Activated CD4-positive, alpha-beta T cell treated with anti-CD3 and anti-CD28 coated beads, Interleukin-2, amount 50 U/mL, for 48 hours (primary cell): ENCODE measurements at places on chromosomes 1 and 21.

DNA sequence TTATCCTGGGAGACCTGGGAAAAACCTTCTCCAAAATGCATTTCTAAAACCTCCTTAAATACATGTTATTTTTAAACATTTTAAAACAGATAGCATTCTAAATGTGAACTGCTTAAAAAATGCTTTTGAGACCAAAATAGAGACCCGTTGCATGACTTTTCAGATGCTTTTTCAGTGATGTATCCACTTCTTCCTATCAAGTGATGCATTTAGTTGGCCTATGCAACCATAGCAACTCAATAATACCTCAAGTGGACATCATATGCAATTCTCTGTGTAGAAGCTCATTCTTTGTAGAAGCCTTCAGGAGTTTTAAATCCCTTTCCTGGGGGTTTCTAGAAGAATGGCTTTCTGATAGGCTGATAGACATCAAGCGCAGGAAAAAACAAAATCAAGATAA is 94.5 kb upstream of the RAVER2 start:
- no peak for DNase-seq

DNA sequence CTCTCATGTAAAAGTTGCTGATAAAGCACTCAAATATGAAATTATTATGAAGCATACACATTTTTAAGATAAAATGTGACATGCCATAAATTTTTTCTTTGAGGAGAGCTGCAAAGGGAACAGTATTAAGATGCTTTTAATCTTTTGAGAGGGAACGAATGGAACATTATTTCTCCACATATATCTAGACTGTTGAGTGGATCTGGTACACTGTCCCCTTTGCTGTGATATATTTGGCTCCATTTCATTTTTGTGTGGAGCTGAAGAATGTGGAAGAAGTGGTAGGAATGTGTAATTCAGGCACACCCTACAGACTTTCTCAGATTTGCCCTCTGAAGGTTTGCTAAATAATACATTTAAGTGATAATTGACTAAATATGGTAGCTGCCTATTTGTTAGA is 31.7 kb downstream of the PGM1 start:
- DNase-seq, result no peak

DNA sequence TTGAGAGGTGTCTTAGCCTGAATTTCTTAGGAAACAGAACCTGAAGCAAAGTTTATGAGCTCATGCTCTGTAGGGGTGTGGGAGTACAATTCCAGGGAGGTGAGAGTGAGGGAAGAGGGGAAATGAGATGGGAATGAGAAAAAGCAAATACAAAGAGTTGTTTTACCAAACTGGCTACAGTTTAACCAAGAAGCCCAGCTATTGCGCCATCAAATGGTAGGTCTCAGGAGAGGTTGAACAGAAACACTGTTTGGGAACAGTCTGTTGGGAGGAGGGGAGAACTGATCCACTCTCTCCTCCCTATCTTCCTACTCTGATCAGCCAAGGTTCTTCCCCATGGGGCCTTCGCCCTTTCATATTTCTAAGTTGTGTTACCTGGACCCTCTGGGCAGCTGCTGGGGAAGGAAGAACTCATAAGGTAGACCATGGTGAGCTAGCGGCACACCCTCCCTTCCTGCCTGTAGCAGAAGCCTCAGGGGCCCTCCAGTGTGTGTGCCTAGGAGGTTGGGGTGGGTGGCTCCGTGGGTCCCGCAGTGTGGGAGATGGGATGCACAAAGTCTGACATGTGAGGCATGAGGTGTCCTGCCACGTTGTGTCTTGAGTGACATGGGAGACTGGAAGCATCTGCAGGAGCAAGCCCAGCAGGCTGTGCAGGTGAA is 120.5 kb downstream of the UCK2 start:
- no peak for DNase-seq

- no peak for DNase-seq
Observed at GRCh38 chr1:8026976-8027747, 1.1 kb upstream of the ERRFI1 start.

DNA sequence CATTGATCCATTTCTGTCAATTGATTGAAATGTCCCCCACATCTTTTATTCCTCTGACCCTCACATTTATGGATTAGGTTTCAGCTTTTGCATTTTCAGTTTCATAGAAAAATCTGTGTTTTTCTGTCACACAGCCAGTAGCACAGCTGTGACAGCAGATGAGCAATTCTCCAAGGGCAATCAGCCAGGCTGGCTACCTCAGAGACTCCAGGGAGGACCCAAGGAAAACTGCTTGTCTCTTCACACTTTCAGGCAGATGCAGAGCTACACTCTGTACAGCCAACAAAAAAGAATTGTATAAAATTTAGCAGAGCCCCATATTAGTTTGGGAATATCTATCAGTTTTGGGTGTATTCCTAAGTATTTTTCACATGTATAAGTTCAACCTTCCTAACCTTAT is 257.2 kb downstream of the LRRC7 start:
- DNase-seq, result no peak
